C1 segment of cervical spinal cord (tissue), 14 donors: ENCODE measurements at places on chromosomes 7 and 10.

DNA sequence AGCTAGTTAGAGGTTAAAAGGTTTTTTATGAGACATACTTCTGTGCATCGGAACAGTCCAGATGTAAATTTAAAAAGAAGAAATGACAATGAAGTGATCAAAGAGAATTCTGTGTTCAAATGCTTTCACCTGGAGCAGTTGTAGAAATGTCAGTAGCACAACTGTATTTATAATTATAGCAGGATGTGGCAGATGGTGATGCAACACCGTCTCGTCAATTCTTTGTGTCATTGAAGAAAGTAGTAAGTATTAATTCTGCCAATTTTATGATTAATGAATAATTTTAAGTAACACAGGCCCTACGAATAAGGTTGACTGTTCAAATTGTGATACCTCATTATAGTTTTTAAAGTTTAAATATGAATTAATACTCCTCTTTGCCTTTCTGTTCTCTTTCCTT lies 171.1 kb downstream of the ADK start:
- no peak for DNase-seq

DNA sequence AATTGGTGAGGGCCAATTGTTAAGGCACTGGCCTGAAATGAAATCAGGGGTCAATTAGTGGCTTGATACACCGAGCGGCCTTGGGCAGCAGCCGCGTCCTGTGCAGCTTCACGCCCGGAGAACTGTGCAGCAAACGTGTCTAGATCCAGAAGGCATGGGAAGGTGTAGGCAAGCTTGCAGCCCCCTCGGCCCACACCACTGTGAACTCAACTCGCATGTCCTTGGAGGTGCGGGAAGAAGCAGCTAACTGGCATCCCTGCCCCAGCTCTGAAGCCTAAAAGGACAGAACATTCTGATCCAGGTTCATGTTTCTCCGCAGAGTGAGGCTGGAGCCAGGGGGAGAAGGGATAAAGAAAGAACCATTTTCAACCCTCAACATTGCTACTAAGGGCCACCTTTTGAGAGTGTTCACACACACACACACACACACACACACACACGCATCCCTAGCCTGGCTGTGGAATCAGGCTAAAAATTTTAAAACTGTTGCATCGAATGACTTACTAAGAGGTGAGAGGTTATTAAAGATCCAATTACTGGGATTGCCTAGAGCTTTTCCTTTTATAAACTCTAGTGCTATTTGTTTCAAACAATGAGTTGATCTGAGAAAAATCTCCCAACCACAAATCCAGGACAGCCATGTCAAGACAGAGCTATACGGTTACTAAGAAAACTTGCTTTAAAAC lies 104.0 kb downstream of the PARP12 start:
- no peak for DNase-seq

DNA sequence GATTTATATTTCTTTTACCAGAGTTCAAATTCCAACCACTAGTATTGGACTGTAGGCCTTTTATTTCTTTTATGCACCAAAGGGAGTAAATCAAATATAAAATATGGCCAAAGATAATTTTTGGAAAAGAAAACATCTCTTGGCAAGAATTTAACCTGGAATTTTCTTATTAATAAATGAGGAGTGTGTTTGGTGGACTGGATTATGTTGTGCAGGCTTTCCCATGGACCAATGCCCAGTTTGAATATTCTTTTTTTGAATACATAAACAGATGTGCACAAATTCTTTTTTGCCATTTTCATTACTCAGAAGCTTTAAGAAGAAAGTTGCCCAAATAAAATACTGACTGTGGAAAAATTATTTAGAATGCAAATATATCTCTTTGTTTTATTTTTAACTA lies 22.1 kb upstream of the PRKG1 start:
- no peak for DNase-seq

GRCh38 chr10:44391981-44392380 lies 7.1 kb upstream of the CXCL12 start:
- DNase-seq = no peak

DNA sequence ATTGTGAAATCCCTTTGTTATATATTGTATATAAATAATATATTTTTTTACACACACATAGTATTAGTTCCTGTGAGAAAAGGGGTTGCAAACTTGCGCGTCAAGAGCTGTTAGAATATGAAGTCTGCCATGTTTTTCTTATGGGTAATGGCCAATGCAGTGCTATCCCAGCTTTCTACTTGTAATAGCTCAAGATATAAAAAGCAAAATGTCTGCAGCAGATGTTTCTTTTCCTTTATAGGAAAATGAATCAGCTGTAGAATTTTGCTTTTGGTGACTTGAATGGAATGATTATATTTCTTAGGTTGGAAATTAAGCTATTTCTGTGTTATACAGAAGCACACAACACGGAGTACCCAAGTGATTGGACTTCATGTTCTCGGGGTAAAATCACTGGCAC lies 53.3 kb upstream of the TMEM236 start:
- DNase-seq = no peak

- no peak for DNase-seq
These were observed 12.0 kb downstream of the ZNF800 start for GRCh38 chr7:127380479-127380878.

- no peak for DNase-seq
These were observed 10.3 kb downstream of the HUS1 start for GRCh38 chr7:47968847-47969774.
